Thymus (tissue), 14 donors: ENCODE measurements at places on chromosomes 2 and 18. TPM values are rescaled to one million over a fixed set of nuclear protein-coding genes. Genes with fewer than 3 reads are reported as not detected.

DNA sequence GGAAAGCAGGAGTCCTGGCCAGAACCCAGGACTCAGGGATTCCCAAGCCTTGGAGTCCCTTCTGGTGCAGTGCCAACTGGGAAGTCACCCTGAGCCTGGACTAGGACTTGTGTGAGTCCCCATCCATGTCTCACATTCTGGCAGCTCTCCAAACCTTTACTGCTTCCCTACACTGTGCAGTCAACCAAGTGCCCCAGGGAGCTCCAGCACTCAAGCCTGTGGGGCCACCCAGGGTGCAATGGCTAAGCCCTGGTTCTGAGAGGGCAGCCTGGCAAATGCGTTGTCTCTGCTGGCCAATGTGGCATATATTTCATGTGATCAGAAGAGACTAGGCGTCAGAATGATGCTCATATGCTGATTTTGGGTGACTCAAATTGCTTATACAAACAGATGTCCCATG is 223.4 kb downstream of the SP3 start:
- DNase-seq = no peak
- H3K4me3 ChIP-seq = no peak overlapping the region
- no peaks in the 10 kb centered on the region for H3K4me1 ChIP-seq
- H3K36me3 ChIP-seq = no peaks in the 10 kb centered on the region
- no peak overlapping the region for H3K27ac ChIP-seq
- peaks cover 4% of the 10 kb centered on the region for H3K27me3 ChIP-seq

- DNase-seq = no peak
- H3K4me1 ChIP-seq = peaks cover 72% of the 10 kb centered on the region
- H3K4me3 ChIP-seq = no peak overlapping the region
- H3K36me3 ChIP-seq = no peaks in the 10 kb centered on the region
Measured at GRCh38 chr2:10378189-10378588, 69.9 kb downstream of the ODC1 start.

GRCh38 chr2:133523406-133523805 is 44.9 kb downstream of the NCKAP5 start:
- H3K4me1 ChIP-seq = no peaks in the 10 kb centered on the region
- no peaks in the 10 kb centered on the region for H3K36me3 ChIP-seq
- H3K4me3 ChIP-seq = no peak overlapping the region

GRCh38 chr2:217325251-217325650 is 465.4 kb upstream of the TNP1 start:
- no peak overlapping the region for H3K4me3 ChIP-seq
- H3K27ac ChIP-seq = no peak overlapping the region
- no peak for DNase-seq
- H3K36me3 ChIP-seq = no peaks in the 10 kb centered on the region
- no peaks in the 10 kb centered on the region for H3K27me3 ChIP-seq
- peaks cover 8% of the 10 kb centered on the region for H3K4me1 ChIP-seq

- DNase-seq = no peak
- no peaks in the 10 kb centered on the region for H3K36me3 ChIP-seq
- no peak overlapping the region for H3K27ac ChIP-seq
- H3K4me3 ChIP-seq = no peak overlapping the region
- H3K27me3 ChIP-seq = peaks cover 4% of the 10 kb centered on the region
Measured at GRCh38 chr2:73162856-73163391, 39.5 kb upstream of the NOTO start.

The DNAJC5G gene
- not detected for total RNA-seq

The AQP12A gene
- not detected for total RNA-seq

The PPIL3 gene
- total RNA-seq = 47.1 TPM

The LYPD6 gene
- total RNA-seq = 0.38 TPM
